ENCODE measurements at places on chromosomes 5 and 9.

DNA sequence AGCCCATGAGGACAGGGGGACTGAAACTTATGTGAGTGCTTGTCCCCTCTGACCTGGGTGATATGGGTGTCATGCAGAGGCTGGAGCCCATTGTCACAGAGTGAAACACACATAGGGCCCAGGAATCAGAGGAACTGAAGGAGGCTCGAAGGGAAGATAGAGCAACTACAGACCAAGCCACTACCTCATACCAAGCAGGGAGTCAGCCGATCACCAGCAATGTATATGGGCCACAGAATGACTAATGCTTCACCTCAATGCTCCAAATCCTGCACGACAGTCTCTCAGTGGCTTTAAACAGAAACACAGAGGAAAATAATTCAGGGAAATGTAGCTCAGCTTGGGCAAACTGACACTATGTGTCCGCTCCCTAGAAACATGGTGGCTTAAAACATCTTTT is 8.9 kb upstream of the FBXW11 start:
- no peak for DNase-seq

DNA sequence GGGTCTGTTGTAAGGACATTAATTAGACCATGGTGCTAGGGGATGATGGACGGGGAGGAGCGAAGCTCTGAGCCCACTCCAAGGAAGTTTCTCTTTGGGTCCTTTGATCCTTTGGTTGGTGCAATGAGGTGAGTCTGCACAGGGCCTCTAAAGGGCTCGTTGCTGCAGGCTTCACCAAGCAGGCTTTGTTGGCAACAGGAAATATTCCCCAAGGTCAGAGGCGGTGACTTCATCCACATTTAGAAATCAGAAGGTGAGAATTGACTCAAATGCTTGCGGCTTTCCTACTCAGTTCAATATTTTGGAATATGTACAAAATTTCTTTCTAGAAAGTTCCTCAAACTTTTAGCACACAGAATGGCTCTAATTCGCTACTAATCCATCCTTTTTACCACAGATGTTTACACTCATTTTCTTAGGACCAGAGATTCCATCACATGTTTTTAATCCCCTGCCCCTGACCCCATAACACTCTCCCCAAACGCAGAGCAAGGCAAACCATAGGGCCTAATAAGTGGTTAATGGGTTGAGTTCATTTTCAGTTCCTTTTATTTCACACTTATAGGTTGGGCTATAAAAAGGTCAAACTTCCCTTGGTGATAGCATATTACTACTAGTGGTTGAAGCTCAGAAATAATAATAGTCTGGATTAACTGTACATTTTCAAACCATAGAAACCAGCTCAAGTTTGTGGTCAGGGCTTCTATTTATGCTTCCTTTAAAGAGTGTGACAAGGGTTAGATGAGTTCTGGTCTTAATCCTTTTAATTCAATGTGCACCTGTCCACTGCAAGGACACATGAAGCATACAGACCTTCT is 37.3 kb upstream of the TMEM252 start:
- DNase-seq = no peak

DNA sequence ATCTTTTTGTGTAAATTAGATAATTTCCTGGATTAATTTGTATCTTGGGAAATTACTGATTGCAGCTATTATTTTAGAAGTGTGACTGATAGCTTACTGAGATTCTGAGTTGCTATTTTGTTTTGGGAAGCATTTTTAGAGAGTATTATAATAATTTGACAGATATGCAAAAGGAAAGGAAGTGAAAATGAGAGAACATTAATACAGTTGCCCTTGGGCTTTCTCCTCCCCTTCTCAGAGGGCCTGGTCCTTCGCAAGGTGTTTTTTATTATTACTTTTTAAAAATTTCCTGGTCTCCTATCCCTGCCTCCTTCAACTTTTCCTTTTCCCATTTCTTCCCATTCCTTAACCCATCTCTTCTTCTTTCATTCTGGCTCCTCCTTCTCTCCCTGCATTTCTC is 32.6 kb downstream of the UBAP1 start:
- no peak for DNase-seq

DNA sequence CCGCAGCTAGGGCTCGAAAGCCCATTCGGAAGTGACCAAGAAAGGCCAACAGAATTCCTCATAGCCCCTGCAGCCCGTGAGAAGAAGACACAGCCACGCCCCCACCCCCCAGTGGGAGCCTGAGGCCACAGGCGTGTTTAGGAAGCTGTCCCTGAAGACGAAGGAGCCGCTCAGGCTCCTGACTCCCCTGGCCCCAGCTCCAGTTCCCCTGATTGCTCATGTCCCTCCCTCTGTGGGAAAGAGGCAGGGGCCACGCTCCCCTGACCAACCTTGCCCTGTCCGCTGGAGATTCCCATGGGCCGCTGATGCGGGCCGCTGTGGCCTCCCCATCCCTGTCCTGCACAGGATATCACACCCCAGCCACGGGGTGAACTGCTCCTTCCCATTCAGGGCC is 13.6 kb downstream of the ROPN1L start:
- no peak for DNase-seq

GRCh38 chr5:5085381-5085780 is 54.7 kb upstream of the ADAMTS16 start:
- no peak for DNase-seq

DNA sequence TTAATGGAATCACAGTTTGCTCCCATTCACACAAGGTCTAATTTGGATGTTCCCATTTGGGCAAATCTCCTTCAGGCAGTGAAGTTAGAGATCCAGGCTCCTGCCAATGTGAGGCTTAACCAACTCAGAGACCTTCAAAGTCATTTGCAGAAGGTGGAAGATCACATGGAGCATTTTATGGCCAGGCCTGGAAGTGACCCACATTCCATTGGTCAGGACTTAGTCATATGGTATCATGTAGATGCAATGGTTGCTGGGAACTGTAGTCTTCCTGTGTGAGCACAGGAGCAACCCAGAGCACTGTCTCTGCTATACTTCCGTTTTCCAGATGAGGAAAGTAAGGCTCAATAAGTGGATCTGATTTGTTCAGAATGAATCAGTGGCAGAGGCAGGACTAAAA is 292.7 kb upstream of the SMARCA2 start:
- no peak for DNase-seq

- DNase-seq = no peak
These were observed 60.4 kb downstream of the GHR start for GRCh38 chr5:42483472-42484154.

GRCh38 chr5:10676946-10677345 is 84.1 kb downstream of the DAP start:
- no peak for DNase-seq

DNA sequence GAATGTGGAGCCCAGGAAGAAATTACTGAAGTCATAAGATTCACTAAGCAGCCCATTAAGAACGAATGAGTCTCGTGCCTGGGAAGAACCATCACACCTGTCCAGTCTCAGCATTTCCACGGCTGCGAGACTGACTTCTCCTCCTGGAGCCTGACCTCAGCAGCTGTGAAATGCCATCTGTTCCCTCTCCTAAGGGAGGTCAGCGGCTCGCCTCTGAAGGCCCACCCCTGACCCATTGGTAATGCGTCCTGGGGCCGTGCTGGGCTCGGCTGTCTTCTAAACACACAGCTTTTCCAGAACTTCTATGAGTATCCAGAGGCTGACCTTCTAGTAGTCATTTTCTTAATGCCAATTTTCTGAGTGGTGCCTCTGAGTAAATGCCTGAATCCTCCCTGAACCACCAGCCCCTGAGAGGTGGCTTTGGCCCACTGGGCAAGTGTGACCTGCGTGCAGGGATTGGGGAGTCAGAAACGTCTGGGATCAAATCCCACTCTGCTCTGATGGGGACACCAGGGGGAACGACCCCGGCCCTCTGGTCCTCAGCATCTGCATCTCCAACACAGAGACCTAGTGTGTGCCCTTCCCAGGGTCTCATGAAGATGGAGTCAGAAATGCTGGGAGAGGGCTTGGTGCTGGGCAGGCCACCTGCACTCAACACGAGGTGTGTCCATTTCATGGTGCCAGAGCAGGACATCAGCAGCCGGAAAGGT is 5.7 kb downstream of the SLC6A3 start:
- no peak for DNase-seq

GRCh38 chr5:159730285-159730684 is 186.0 kb upstream of the ADRA1B start:
- no peak for DNase-seq

- DNase-seq = no peak
These were observed 29.8 kb downstream of the NEUROG1 start for GRCh38 chr5:135505973-135506372.

DNA sequence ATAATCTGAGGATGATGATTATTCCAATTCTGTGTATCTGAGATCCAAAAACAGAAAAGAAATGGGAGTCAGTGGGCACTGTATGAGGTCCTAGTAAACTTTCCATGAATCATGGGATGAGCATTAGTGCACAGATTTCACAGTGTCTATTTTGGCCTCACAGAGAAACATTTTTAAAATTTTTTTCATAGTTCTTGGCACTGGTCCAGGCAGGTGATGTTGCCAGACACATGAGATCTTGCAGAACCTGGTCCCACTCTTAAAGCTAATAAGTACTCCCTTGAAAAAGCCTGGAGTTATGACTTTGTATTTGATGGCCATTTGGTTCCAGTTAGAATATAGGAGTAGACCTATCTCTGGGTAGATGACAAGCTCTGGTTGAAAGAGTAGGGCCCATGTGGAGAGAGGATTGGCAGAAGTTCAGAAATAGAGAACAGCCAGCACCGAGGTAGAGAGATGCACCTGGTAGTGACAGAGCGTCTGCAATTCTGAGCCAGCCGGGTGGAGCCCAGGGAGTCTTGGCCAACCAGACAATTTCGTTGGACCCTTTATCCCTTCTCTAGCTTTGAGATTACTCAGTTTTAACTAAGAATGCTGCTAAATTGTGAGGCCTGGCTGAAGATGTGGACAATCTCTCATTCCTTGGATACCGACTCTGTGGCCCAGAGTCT is 6.3 kb upstream of the TNFSF15 start:
- no peak for DNase-seq

GRCh38 chr5:167608390-167609272 is 682.8 kb upstream of the WWC1 start:
- no peak for DNase-seq

- no peak for DNase-seq
These were observed 6.3 kb upstream of the PSD2 start for GRCh38 chr5:139789116-139789844.

- DNase-seq = no peak
These were observed 14.9 kb downstream of the RASGRF2 start for GRCh38 chr5:80975065-80975464.

GRCh38 chr5:181566-181965 is 9.7 kb upstream of the LRRC14B start:
- no peak for DNase-seq

- no peak for DNase-seq
These were observed 108.0 kb upstream of the TARS1 start for GRCh38 chr5:33332804-33333203.

- DNase-seq = no peak
These were observed 45.5 kb downstream of the SLC6A3 start for GRCh38 chr5:1399737-1400136.

DNA sequence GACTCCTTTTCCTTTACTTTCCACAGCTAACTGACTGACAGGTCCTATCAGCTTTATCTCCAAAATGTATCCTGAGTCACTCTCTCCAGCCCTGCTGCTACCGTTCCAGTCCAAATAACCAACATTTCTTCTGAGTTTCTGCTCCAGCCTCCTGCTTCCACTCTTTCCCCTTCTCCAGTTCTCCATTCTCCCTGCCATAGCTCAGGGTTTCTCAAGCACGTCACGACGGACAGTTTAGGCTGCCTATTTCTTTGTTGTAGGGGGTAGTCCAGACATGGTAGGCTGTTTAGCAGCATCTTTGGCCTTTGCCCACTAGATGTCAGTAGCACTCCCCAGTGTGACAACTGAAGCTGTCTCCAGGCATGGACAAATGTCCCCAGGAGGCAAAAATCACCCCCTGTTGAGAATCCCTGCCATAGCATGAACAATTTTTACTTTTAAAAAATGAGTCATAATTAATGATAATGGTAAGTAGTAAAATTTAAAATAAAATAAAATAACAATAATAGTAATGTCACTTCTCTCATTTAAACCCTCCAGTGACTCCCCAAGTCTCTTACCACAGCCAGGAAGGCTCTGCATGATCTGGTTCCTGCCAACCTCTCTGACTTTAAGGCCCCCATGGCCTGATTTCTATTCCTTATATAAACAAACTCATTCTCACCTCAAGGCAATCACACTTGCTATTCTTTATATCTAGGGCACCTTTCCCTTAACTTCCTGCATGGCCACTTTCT is 105.4 kb upstream of the FER start:
- peak; percentile 32 for DNase-seq

GRCh38 chr5:140611020-140611521 is 21.9 kb downstream of the CD14 start:
- DNase-seq = no peak

DNA sequence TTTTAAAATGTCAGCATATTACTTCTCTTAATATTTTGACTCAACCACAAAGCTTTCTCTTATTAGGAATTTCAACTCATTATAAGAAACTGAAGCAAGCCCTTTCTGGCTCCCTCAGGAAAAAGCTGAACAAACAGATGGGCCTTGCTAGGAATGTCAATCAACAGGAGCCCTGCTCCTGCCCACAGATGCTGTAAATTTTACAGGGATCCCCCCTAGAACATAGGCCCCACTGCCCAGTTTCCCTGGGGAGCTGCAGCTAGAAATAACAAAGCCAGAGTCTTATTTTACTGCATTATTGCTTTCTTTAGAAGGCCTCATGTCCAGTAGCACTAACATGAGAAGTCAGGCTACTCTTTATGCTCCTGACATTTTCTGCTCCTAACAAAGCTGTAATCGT is 103.8 kb downstream of the PCSK1 start:
- no peak for DNase-seq

DNA sequence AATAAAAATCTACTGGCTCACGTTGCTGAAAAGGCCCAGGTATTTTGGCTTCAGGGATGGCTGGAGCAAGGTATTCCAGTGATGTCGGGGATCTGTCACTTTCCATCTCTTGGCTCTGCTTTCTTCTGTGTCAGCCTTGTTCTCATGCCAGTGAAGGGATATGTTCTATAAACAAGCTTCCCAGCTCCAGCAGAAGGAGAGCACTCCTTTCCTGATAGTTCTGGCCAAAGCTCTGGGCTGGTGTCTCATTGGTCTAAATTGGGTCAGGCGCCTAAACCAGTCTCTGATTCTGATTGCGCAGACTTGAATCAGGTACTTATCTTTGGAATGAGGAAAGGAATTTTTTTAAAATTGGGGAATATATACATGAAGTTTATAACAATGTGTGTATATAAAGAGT is 5.1 kb downstream of the SNX30 start:
- DNase-seq = no peak

GRCh38 chr9:78365748-78366697 is 69.1 kb downstream of the PSAT1 start:
- no peak for DNase-seq

- no peak for DNase-seq
These were observed 408.4 kb downstream of the CCDC171 start for GRCh38 chr9:15961217-15961616.

GRCh38 chr9:76215066-76215465 is 179.2 kb downstream of the RFK start:
- no peak for DNase-seq

- DNase-seq = no peak
These were observed 6.0 kb downstream of the UGCG start for GRCh38 chr9:111902391-111903139.

- DNase-seq = no peak
These were observed 71.2 kb downstream of the SYK start for GRCh38 chr9:90872835-90873294.

- no peak for DNase-seq
These were observed 600.7 kb upstream of the CDH9 start for GRCh38 chr5:27639005-27639612.

GRCh38 chr9:112809351-112809848 is 58.8 kb downstream of the SNX30 start:
- DNase-seq = no peak
